Activated T-cell treated with anti-CD3 and anti-CD28 coated beads, Interleukin-2, amount 50 U/mL, for 72 hours (primary cell): ENCODE measurements at places on chromosomes 3 and 15.

DNA sequence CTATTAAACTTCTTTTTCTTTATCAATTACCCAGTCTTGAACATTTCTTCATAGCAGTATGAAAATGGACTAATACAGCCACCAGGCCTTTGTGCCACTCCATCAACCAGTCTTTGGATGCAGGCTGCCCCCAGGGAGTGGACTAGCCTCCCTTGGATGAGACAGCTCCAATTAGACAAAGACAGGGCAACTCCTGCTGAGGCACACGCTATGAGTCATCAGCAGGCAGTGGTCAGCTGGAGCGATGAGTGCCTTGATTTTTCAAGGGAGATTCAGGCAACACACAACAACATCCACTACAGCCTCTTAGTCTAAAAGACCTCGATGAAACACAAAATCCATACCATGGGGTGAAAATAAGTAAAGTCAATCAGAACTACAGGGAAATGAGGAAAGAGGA, 160.1 kb downstream of the ARRDC4 start:
- DNase-seq: no peak

- DNase-seq: no peak
Measured at GRCh38 chr15:68404056-68404798, 27.7 kb downstream of the ITGA11 start.

DNA sequence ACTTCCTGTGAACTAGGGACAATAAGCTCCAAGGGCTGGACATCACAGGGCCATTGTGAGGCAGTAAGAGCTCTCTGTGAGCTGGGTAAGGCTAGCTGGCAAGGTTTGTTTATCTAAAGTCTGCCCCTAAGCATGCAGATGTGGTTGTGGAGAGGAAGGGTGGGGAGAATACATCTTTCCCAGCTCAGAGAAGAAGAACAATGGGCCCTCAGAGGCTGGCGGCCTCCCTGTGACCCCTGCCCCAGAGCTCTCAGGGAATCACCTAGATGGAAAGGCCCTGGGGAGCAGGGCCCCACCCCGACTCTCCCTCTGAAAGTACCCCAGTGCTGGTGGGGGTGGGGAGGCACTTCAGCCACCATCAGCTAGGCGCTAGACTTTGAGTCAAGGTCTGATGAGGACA, 4.3 kb upstream of the AP3B2 start:
- DNase-seq: no peak

GRCh38 chr3:61637088-61638051, 76.0 kb downstream of the PTPRG start:
- DNase-seq: no peak
